ENCODE measurements at places on chromosomes 6 and 20.

DNA sequence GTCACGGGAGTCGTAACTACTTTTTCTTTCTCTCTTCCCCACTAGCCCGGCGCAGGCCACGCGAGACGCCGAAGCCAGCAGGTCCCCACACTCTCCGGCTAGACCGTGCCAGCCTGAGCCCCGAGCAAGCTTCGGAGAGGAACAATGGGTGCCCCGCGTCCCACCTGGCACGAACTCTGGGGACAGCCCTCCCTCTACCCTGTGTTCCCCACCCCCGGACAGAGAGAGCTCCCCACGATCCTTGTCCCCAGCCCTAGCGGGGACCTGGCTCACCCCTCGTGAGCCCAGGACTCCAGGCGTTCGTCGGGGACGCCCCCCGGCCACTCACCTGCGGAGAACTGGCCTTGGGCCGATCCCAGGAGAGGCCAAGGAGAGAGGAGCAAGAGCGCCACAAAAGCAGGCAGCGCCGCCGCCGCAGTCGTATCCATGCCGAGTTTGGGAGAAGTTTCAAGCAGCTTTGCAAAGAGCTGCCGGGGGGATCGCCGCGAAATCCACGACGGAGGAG, 416 bp downstream of the PTPRK start:
- DNase-seq: no peak

GRCh38 chr6:142213402-142213801, 66.3 kb downstream of the VTA1 start:
- no peak for DNase-seq

GRCh38 chr6:128500749-128501600, 19.4 kb downstream of the PTPRK start:
- DNase-seq: peak; percentile 50

DNA sequence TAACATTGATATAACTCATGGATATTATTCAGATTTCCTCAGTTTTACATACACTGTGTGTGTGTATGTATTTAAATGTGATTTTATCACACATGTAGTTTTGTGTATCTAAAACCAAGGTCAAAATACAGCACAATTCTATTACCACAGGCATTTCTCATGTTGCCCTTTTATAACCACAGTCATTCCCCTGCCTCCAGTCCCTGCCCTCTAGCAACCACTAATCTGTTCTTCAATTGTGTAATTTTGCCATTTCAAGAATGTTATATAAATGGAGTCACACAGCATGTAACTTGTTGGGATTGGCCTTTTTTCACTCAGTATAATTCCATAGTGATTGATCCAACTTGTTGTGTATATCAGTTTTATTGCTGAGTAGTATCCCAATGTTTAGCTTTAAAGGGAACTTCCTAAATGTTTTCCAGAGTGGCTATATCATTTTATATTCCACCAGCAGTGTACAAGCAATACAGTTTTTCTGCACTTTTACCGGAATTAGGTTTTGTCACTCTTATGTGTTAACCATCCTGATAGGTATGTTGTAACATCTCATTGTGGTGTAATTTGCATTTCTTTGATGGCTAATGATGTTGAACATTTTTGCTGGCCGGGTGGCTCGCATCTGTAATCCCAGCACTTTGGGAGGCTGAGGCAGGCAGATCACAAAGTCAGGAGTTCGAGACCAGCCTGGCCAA, 338.2 kb downstream of the SOX4 start:
- peak; percentile 74 for DNase-seq

DNA sequence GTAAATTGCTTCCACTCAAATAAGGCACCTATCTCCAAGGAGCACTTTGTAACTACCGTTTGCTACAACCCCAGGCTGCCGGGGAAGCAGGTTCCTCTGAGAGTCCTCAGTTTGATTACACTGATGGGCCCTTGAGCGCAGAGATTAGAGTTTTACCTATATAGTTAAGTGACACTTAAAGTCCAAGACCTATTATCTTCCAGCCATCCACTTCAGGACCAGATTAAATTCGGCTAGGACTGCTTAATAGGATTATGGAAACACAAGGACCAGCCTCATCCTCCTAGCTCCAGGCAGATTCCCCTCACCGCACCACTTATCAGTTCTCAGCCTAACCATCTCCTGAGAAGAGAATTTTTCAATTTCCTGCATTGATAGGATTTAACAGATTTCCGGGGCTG, 64.7 kb upstream of the TIAM2 start:
- no peak for DNase-seq

GRCh38 chr20:41387444-41387851, 20.8 kb upstream of the EMILIN3 start:
- DNase-seq: no peak

DNA sequence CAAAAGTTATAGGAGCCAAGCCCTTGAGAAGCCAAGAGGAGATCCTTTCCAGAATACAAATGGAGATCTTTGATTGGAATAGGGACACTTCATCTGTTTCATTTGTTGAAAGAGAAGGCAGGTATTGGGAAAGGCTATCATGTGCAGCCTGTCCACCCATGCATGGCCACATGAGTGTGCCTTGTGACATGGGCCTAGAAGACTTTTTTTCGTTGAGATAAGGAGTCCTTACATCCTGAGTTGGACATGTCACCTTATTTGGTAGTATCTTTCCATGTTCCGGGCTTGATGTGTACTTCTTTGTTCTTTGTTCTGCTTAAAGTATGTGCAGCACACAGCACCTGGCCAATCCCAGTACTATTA, 42.1 kb upstream of the SYNCRIP start:
- no peak for DNase-seq

- DNase-seq: no peak
These were observed 29.3 kb upstream of the TXNDC5 start for GRCh38 chr6:7939864-7940228.

- no peak for DNase-seq
These were observed at the start of gene SLC22A1 for GRCh38 chr6:160121558-160121957. Gene SLC22A1 (plus strand): TSS chr6:160121815. CDS start chr6:160121936, 121 bp downstream.

DNA sequence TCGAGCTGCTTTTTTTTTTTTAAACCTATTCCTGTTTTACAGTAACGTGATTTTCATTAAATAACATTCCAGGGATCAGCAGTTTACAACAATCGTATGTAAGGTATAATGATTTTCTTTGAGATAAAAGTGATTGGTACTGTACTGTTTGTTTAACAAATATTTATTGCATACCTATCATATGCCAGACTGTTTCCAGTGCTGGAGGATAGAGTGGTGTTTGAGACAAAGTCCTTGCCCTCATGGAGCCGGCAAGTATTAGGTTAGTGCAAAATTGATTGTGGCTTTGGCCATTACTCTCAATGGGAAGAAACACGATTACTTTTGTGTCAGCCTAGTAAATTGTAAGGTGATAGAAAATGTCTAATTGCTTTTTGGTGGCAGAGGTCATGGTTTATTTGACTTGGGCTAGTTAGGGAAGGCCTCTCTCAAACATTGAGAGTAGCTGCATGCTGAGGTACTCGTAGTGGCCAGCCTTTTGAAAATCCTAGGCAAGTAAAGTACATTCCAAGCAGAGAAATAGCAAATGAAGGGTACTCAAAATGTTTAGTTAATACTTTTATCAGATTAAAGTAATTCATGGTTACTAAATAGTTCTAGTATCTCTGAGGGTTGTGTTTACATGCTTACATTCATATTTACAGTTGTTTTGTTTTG, 35.6 kb downstream of the PHF3 start:
- DNase-seq: no peak

GRCh38 chr20:50195524-50196120, 5.0 kb downstream of the CEBPB start:
- no peak for DNase-seq

GRCh38 chr6:140174524-140174923, 800.1 kb upstream of the CITED2 start:
- peak; percentile 95 for DNase-seq

- peak; percentile 24 for DNase-seq
These were observed 1.1 kb downstream of the L3MBTL3 start for GRCh38 chr6:130019326-130020072.

- DNase-seq: no peak
These were observed 207.8 kb downstream of the KHDC1L start for GRCh38 chr6:73017476-73017875.

DNA sequence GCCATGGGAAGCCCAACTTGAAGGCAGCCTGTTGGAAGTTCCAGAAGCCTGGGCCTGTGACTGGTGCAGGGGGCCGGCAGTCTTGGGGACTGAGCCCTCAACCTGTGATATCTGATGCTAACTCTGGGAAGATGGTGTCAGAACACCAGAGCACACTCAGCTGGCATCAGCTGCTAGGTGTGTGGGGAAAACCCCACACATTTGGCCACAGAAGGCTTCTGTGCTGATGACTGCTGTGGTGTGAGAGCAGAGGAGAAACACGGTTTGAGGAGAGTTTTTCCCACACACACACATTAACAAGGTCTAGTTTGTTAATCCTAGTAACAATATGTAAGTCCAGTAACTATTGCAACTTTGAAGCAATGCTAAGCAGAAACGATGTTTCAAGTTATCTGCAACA, 78.0 kb downstream of the PSMB1 start:
- DNase-seq: no peak

DNA sequence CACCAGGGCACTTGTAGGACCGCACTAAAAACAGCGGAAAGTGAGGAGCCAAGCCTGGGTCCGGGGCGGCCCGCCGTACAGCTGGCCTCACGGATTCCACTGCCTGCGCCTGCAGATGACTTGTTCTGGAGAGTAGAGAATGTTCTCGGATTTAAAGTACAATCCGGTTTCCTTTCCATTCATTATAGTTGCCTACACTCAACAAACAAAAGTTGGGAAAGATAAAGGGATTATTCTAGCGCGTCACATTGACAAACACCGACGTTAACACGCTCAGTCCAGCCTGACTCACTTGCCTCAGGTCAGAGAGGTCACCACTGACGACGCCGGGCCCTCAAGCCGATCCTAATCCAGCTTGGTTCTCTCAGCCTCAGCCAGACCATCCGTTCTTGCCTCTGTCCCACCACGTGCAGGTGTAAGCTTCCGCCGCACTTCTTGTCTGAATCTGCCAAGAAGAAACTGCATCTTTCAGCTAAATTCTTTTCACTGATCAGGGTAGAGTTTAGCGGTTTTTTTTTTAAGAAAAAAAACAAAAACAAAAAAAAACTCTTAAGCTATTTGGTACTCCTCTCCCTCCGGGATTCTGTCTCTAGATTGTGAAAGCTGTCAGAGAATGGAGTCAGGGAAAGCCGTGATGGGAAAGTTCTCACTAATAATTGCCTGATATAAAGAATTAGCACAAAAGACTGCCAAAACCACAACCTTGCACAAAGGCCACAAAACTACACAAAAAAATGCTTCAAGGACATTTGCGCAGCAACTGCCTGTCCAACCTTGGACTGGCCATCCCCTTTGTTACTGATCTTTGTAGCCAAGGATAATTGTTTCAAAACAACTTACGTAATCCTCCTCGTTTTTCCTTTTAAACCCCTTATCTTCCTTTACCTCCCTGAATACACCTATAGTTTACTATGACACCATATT, 1.1 kb upstream of the PHF10 start:
- peak; percentile 7 for DNase-seq

DNA sequence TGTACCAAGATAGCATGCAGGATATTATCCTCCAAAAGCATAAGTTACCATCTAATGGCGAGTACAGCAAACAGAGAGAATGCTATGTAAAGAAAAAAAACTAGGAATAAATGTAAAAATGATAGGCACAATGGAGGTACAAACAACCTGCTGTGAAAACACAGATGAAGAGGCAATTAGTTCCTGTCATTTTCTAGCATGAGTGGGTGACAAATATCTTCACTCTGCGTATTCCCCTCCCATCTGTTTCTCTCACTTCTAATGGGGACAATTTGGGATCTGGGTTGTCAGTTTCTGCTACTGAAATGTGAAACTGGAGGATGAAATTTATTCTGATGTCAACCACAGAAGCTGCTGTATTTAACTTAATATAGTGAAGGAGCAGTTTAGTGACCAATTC, 11.7 kb upstream of the PTPRK start:
- DNase-seq: no peak

- peak; percentile 94 for DNase-seq
These were observed 136.3 kb downstream of the MRPL14 start for GRCh38 chr6:43990627-43991619.

- no peak for DNase-seq
These were observed 1.9 kb downstream of the AIG1 start for GRCh38 chr6:143062551-143062950.

GRCh38 chr6:163750431-163751031, 336.0 kb downstream of the QKI start:
- no peak for DNase-seq

GRCh38 chr6:24876499-24877465, 59.0 kb downstream of the RIPOR2 start:
- DNase-seq: no peak

DNA sequence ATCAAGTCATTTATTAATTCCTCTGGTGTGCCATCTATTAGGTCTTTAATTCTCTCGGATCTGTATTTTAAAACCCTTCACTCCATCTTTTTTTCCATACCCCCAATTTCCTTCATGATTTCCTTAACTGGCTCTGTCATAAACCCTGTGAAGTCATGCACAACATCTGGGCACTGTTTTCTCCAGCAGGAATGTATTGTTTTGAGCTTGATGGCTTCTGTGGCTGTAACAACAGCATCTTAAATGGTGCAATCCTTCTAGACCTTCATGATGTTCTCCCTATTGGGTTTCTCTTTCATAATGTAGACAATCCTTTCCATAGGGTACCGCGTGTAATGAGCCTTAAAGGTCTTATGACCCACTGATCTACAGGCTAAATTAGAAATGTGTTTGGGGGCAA, 29.0 kb downstream of the CDK19 start:
- no peak for DNase-seq
